B cell (primary cell): ENCODE measurements at places on chromosomes 1 and 21. TPM values are rescaled to one million over a fixed set of nuclear protein-coding genes. Genes with fewer than 3 reads are reported as not detected.

DNA sequence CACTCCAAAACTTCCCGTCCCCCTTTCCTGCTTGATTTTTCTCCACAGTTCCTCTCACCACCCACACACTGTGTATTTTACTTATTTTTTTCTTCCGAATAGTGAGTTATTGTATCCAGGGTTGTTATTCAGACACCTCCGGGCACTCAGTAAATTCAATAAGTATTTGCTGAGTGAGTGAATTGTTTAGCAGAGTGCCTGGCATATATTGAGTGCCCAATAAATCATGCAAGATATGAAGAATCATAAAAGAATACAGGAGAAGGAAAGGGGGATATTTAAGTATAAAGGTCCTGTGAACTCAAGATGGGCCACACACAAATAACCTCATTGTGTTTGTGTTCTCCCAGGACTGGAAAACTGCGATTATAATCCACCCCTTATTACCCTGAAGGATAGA lies 139.9 kb downstream of the GALNT2 start:
- no peak overlapping the region for H3K4me3 ChIP-seq
- no peaks in the 10 kb centered on the region for H3K27me3 ChIP-seq
- H3K36me3 ChIP-seq, result peaks cover 17% of the 10 kb centered on the region
- peak overlapping the region; percentile 39 for H3K27ac ChIP-seq

MAP10 gene
- 1.9 and 2.0 TPM in 2 replicates for total RNA-seq

OXCT2 gene
- 1.0 and 1.5 TPM in 2 replicates for total RNA-seq

- no peak for DNase-seq
- no peaks in the 10 kb centered on the region for H3K36me3 ChIP-seq
- no peak overlapping the region for H3K4me3 ChIP-seq
- peaks cover 8% of the 10 kb centered on the region for H3K4me1 ChIP-seq
- H3K27me3 ChIP-seq, result no peaks in the 10 kb centered on the region
These were observed 70.7 kb upstream of the USP24 start for GRCh38 chr1:55285834-55286233.

DNA sequence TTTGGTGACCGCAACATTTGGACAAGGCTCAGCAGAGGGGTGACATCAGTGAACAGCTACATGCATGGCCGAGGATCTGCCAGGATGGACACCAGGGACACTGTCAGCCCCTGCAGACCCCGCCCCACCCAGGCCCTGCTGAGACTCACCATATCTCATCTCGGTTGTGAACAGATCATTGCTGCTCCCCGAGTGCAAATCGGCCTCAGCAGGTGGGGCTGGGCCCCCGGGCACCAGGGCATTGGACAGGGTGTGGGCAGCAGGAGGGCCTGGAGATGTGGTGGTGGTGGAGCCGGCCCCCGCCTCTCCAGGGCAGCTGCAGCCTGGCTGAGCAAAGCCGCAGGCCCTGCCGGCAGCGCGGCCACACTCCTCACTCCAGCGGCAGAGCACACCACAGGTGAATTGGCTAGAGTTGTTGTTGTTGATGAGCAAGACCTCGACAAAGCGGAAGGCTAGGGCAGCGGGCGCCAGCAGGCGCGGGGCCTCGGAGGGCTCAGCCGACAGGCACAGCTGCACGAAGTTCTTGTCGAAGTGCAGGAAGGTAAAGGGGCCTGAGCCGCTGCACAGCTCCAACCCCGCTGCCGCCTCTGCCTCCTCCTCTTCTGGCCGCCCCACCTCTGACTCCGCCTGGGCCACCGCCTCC lies 8.2 kb downstream of the ADGRB2 start:
- H3K36me3 ChIP-seq, result no peaks in the 10 kb centered on the region
- DNase-seq, result no peak
- no peak overlapping the region for H3K27ac ChIP-seq
- no peak overlapping the region for H3K4me3 ChIP-seq
- no peaks in the 10 kb centered on the region for H3K27me3 ChIP-seq

DNA sequence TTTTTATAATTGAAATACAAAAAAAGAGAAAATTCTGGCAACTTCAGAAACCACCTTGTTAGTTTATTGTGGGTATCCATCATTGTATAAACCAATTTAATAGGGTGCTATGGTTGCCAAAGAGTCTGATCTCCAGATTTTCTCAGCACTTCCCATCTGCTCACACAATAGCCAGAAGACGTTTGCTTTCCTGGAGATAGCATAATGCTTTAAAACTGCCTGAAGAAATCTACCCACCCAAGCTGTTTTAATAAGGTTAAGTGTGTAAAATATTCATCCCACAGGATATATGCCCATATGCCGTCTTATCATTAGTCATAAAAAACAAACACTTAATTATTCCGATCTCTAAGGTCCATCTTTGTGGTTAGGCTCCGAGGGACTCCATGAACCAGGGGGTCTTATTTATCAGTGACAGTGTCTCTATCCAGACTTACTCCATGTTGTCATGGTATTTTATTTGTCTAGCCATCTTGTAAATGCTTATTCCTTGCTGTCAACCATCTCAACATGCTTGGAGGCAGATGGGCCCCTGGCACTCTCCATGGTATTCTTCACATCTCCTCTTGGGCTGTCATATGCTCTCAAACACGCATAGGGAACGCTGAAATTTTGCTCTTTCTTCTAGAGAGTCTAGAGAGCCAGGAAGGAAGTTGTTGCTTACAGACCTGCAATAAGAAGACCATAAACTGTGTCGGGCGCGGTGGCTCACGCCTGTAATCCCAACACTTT lies 58.5 kb downstream of the MAP10 start:
- no peaks in the 10 kb centered on the region for H3K36me3 ChIP-seq
- DNase-seq, result no peak
- no peak overlapping the region for H3K27ac ChIP-seq
- H3K27me3 ChIP-seq, result no peaks in the 10 kb centered on the region
- no peaks in the 10 kb centered on the region for H3K4me1 ChIP-seq

DNA sequence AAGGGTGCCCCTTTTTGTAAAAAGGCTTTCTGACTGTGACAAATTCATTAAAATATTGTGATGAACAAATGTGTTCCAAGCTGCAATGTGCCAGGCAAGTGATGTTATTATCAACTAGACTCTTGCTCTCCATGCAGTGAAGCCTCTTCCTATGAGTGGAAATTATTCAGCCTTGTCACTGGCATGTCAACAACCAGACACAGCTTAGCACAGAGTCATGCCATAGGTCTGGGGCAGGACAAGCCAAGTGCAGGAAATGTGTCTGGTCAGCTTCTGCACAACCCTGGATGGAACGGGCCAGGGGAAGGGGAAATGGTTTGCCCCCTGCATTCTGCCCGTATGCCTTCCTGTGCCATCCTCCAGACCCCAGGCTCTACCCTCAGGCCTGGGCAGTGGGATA lies 27.4 kb upstream of the GJA5 start:
- H3K4me1 ChIP-seq, result no peaks in the 10 kb centered on the region
- DNase-seq, result no peak
- H3K4me3 ChIP-seq, result no peak overlapping the region
- H3K27me3 ChIP-seq, result peaks cover 3% of the 10 kb centered on the region
- H3K36me3 ChIP-seq, result no peaks in the 10 kb centered on the region
- H3K27ac ChIP-seq, result no peak overlapping the region

DNA sequence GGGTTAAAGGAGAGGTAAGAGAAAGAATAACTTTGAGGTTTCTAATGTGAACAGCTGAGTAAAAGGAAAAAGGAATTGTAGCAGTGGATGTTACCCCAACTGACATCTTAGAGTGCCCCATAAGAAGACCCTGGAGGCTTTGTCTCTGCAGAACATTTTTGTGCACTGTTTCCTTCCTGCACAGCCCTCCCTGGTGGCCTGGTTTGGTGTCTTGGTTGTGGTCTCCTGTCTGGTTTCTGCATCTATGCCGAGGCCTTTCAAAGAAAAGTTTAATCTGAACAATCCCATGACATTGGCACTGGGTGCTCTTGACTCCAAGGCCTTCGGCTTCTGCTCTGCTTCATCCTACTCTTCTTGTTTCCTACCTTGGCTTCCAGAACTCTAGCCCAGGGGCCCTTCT lies 57.8 kb downstream of the RHOU start:
- H3K27me3 ChIP-seq, result no peaks in the 10 kb centered on the region
- no peaks in the 10 kb centered on the region for H3K4me1 ChIP-seq
- no peak overlapping the region for H3K4me3 ChIP-seq
- no peak for DNase-seq

CELA3B gene
- not detected in 2 replicates for total RNA-seq

PYCR2 gene
- total RNA-seq, result 107 and 113 TPM in 2 replicates

- no peaks in the 10 kb centered on the region for H3K4me1 ChIP-seq
- no peak overlapping the region for H3K4me3 ChIP-seq
- no peak overlapping the region for H3K27ac ChIP-seq
- H3K27me3 ChIP-seq, result no peaks in the 10 kb centered on the region
- H3K36me3 ChIP-seq, result no peaks in the 10 kb centered on the region
These were observed 79.2 kb downstream of the TYW3 start for GRCh38 chr1:74812180-74812541.

DNA sequence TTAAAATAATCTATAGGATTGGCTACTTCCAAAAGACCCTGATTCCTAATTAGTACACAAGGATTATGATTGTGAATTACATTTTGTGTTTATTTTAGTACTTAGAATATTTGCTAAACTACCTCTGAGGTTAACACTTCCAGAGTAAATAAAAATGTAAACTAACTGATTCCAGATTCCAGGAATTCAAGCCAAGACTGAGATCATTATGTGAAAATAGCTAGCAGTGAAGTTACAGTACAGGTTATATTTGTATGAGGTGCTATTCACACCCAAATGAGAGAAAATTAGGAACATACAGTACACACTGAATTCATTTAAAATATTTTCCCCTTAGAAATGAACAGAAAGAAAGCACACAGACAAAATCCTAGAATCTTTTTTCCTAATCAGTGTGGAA lies 28.8 kb downstream of the TTLL7 start:
- no peak overlapping the region for H3K4me3 ChIP-seq
- H3K4me1 ChIP-seq, result no peaks in the 10 kb centered on the region
- no peaks in the 10 kb centered on the region for H3K36me3 ChIP-seq
- H3K27ac ChIP-seq, result no peak overlapping the region
- H3K27me3 ChIP-seq, result no peaks in the 10 kb centered on the region

C1orf210 gene
- not detected in 2 replicates for total RNA-seq

DNAJC6 gene
- 0.69 and 1.00 TPM in 2 replicates for total RNA-seq

ANKRD34A gene
- 1.8 and 2.8 TPM in 2 replicates for total RNA-seq

- H3K27ac ChIP-seq, result no peak overlapping the region
- DNase-seq, result no peak
- no peaks in the 10 kb centered on the region for H3K36me3 ChIP-seq
- H3K4me3 ChIP-seq, result no peak overlapping the region
These were observed 255.7 kb downstream of the COL11A1 start for GRCh38 chr1:102852613-102853012.

DNA sequence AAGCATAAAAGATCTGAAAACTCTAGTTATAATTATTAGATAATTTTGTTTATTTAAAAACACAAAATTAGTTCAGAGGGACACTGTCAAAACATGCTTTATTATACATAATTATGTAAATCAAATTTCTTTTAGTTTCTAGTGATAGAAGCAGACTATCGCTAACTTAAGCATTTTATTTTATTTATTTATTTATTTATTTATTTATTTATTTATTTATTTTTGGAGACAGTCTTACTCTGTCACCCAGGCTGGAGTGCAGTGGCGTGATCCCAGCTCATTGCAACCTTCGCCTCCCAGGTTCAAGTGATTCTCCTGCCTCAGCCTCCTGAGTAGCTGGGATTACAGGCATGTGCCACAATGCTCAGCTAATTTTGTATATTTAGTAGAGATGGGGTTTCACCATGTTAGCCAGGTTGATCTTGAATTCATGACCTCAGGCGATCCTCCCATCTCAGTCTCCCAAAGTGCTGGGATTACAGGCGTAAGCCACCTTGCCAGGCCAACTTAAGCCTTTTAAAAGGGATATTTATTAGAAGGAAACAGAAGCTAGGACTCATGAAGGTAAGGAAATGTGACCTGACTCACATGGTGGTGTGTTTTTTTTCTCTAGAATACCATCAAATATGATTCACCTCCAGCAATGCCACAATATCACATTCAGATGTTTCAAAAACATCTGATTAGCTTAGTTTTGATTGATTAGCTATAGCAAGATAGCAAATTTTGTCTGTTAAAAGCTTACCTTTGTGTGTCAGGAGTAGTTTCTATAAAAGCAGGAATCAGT lies 1357.4 kb upstream of the ADGRL4 start:
- H3K4me3 ChIP-seq, result no peak overlapping the region
- no peak for DNase-seq
- no peaks in the 10 kb centered on the region for H3K36me3 ChIP-seq
- H3K27ac ChIP-seq, result no peak overlapping the region
- H3K27me3 ChIP-seq, result no peaks in the 10 kb centered on the region

DNA sequence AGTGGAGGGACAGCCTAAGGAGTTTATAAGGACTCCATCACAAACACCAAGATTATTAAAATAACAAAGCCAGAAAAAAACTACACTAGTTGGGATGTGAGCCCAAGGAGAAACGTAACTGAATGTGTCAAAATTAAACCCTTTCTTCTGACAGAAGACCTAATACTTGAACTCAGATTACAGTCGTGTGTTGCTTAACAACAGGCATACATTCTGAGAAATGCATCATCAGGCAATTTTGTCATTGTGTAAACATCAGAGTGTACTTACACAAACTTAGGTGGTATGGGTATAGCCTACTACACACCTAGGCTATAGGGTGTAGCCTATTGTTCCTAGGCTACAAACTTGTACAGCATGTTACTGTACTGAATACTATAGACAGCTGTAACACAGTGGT lies 23.4 kb downstream of the DSTYK start:
- DNase-seq, result no peak
- H3K36me3 ChIP-seq, result peaks cover 20% of the 10 kb centered on the region
- H3K27ac ChIP-seq, result no peak overlapping the region
- no peak overlapping the region for H3K4me3 ChIP-seq
- H3K27me3 ChIP-seq, result no peaks in the 10 kb centered on the region

DNA sequence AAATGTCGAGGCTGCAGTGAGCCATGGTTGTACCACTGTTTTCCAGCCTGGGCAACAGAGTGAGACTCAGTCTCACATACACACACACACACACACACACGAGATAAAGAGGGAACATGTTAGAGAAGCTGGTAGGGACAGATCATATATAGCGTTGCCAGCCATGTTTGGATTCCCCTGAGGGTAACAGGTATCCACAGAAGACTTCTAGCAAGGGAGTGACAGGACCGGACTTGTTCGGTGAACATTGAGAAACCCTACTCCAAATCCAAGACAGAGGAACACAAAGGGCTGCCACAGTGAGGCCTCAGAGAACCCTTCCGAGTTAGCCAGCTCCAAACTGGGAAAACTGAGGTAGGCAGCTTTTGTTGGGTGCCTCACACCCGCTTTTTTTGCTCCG lies 3.7 kb upstream of the SARS1 start:
- no peaks in the 10 kb centered on the region for H3K27me3 ChIP-seq
- no peaks in the 10 kb centered on the region for H3K36me3 ChIP-seq
- no peak overlapping the region for H3K27ac ChIP-seq
- H3K4me1 ChIP-seq, result peaks cover 13% of the 10 kb centered on the region
- H3K4me3 ChIP-seq, result no peak overlapping the region

GRCh38 chr1:159972443-159973205 lies 18.6 kb upstream of the SLAMF9 start:
- no peak overlapping the region for H3K4me3 ChIP-seq
- no peak for DNase-seq
- no peaks in the 10 kb centered on the region for H3K36me3 ChIP-seq
- H3K4me1 ChIP-seq, result no peaks in the 10 kb centered on the region
- no peak overlapping the region for H3K27ac ChIP-seq
- no peaks in the 10 kb centered on the region for H3K27me3 ChIP-seq

- no peaks in the 10 kb centered on the region for H3K36me3 ChIP-seq
- peaks cover 3% of the 10 kb centered on the region for H3K4me1 ChIP-seq
- no peak for DNase-seq
- no peaks in the 10 kb centered on the region for H3K27me3 ChIP-seq
- H3K27ac ChIP-seq, result no peak overlapping the region
These were observed 526.6 kb downstream of the MRPL39 start for GRCh38 chr21:25080661-25081060.
